ENCODE measurements at places on chromosomes 5 and 9.

GRCh38 chr9:125863923-125864322, 116.8 kb downstream of the PBX3 start:
- no peak for DNase-seq

GRCh38 chr5:138568061-138568824, 7.0 kb downstream of the HSPA9 start:
- no peak for DNase-seq

DNA sequence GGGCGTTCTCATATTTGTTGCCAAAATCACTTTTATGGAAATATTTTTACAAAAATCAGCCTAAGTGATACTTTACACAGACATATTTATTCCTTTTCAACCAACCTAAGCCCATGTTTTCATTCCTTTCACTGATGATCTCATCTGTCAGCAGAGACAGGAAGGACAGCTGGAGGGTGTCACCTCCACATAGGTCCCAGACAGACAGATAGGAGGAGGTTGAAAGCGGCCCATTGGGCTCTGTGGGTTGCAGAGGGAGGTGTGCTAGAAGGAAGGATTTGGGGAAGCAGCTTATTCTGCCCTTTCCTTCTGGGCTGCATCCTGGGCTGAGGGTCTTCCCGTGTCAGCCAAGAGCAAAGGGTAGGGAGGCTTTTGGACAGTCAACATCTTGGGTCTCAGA, 26.0 kb upstream of the SEMA4D start:
- DNase-seq = peak; percentile 75

GRCh38 chr9:131630205-131630831, 85.0 kb downstream of the PRRT1B start:
- no peak for DNase-seq

- DNase-seq = no peak
These were observed 89.4 kb downstream of the SNX18 start for GRCh38 chr5:54607006-54607405.
